ENCODE measurements at places on chromosomes 2 and 18. TPM values are rescaled to one million over a fixed set of nuclear protein-coding genes. Genes with fewer than 3 reads are reported as not detected.

Gene GPR155
- total RNA-seq, result 17.3 TPM

Gene GTF2A1L
- not detected for total RNA-seq

Gene COL4A4
- total RNA-seq, result not detected

Gene SGPP2
- 0.08 TPM for total RNA-seq

Gene CD28
- 25.6 TPM for total RNA-seq

Gene DSC2
- total RNA-seq, result not detected

Gene OSR1
- not detected for total RNA-seq

DNA sequence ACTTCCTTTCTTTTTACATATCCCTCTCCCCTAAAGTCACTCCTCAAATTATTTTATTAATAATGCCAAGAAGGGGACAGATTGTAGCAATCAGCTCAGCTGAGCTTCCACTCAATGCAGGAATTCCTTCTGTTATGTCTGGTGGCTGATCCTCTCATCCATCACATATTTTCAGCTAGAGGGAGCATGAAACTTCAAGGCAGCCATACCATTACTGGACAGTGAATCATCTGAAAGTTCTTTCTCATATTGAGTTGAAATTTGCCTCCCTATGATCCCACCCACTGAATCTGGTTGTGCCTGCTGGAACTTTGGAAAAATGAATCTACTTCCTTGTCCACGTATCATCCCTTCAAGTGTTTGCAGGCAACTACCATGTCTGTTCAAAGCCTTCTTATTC is 11.2 kb downstream of the ZNF385B start:
- no peak overlapping the region for H3K27ac ChIP-seq
- H3K4me3 ChIP-seq, result no peak overlapping the region
- no peak for DNase-seq
- no peaks in the 10 kb centered on the region for H3K4me1 ChIP-seq
- peaks cover 5% of the 10 kb centered on the region for H3K27me3 ChIP-seq
- H3K36me3 ChIP-seq, result no peaks in the 10 kb centered on the region

- H3K4me3 ChIP-seq, result no peak overlapping the region
- no peak for DNase-seq
- no peak overlapping the region for H3K27ac ChIP-seq
- peaks cover 4% of the 10 kb centered on the region for H3K4me1 ChIP-seq
- peaks cover 29% of the 10 kb centered on the region for H3K27me3 ChIP-seq
Observed at GRCh38 chr2:106353676-106354075, 114.5 kb downstream of the RGPD3 start.

- peaks cover 61% of the 10 kb centered on the region for H3K4me1 ChIP-seq
- H3K27me3 ChIP-seq, result no peaks in the 10 kb centered on the region
- no peak for DNase-seq
- peak overlapping the region; percentile 70 for H3K27ac ChIP-seq
- peaks cover 31% of the 10 kb centered on the region for H3K36me3 ChIP-seq
Observed at GRCh38 chr2:95057535-95058370, 32.2 kb downstream of the MAL start.

DNA sequence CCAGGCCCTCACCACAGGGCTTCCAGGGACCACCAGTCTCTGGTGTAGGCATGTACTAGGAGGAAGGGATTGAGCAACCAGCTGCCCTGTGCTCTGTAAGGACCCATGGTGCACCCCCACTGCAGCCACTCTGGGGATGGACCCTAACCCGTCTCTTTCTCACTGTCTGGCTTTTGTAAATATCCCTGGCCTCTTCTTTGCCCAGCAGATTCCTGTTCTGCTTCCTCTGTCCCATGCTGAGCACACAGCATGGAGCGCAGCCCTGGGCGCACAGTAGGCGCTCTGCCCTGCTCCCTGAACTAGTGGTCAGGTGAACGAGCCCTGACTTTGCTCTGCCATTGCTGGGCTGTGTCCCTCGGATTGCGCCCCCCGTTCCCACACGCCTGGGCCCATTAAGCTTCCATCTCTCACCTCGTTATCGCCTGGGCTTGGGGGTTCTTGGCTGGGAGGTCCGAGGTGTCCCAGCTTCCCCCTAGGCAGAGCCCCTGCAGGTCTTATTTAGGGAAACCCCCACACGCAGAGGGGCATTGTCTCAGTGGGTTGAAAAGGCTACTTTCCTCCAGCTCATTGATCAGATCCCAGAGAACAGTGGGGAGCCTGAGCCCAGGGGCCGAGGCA is 162.1 kb downstream of the MYCN start:
- H3K36me3 ChIP-seq, result no peaks in the 10 kb centered on the region
- no peak overlapping the region for H3K27ac ChIP-seq
- no peaks in the 10 kb centered on the region for H3K27me3 ChIP-seq

DNA sequence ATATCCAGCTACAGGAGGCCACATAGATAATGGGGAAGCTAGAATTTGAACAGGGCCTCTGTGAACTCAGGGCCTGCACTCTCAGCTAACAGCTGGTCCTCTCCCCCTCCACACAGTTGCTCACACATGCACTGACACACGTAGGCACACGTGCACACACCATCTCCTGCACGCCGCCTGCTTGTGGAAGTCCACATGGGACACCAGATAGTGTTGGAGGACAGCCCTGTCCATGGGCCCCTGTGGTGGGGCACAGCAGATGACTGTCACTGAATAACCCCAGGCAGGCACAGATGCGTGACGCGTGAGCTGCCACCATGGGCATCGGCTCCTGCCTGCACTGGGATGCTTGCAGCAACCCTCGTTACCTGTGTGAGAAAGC is 52.9 kb downstream of the ADI1 start:
- DNase-seq, result no peak
- H3K27me3 ChIP-seq, result no peaks in the 10 kb centered on the region
- peaks cover 6% of the 10 kb centered on the region for H3K4me1 ChIP-seq
- H3K36me3 ChIP-seq, result peaks cover 18% of the 10 kb centered on the region
- H3K4me3 ChIP-seq, result no peak overlapping the region

GRCh38 chr18:62211325-62211828 is 24.3 kb downstream of the RELCH start:
- H3K4me3 ChIP-seq, result no peak overlapping the region
- H3K27me3 ChIP-seq, result no peaks in the 10 kb centered on the region
- H3K4me1 ChIP-seq, result peaks cover 2% of the 10 kb centered on the region
- peaks cover 39% of the 10 kb centered on the region for H3K36me3 ChIP-seq
- DNase-seq, result no peak
- no peak overlapping the region for H3K27ac ChIP-seq

- H3K27ac ChIP-seq, result peak overlapping the region; percentile 6
- peaks cover 60% of the 10 kb centered on the region for H3K36me3 ChIP-seq
- H3K4me3 ChIP-seq, result no peak overlapping the region
- DNase-seq, result no peak
- no peaks in the 10 kb centered on the region for H3K27me3 ChIP-seq
Observed at GRCh38 chr2:48365476-48365875, 164.5 kb upstream of the STON1 start.

GRCh38 chr18:52387175-52387574 is 47.2 kb downstream of the DCC start:
- no peak overlapping the region for H3K4me3 ChIP-seq
- H3K27me3 ChIP-seq, result no peaks in the 10 kb centered on the region
- no peaks in the 10 kb centered on the region for H3K4me1 ChIP-seq
- no peaks in the 10 kb centered on the region for H3K36me3 ChIP-seq
- no peak overlapping the region for H3K27ac ChIP-seq

DNA sequence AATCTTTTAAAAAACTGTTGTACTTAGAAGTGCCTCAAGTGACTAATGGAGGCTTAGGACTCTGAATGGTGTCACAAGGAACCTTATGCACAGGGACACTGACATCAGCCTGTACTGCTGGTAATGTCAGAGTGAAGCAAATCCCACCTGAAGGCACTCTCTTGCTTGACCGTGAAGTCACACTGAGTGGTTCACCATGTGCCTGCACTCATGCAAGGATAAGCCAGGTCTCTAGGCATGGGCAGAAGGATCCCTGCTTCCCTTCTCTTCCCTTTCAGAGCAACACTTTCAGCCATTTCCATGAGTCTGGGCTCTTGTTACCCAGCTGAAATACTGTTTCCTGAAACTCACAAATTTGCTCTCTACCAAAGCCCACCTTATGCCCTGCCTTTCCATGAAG is 123.0 kb downstream of the NEDD4L start:
- H3K36me3 ChIP-seq, result no peaks in the 10 kb centered on the region
- H3K27me3 ChIP-seq, result peaks cover 7% of the 10 kb centered on the region
- no peak overlapping the region for H3K4me3 ChIP-seq
- no peak for DNase-seq
- H3K27ac ChIP-seq, result no peak overlapping the region
- no peaks in the 10 kb centered on the region for H3K4me1 ChIP-seq

- no peak overlapping the region for H3K4me3 ChIP-seq
- peaks cover 26% of the 10 kb centered on the region for H3K4me1 ChIP-seq
- no peak for DNase-seq
- no peak overlapping the region for H3K27ac ChIP-seq
- no peaks in the 10 kb centered on the region for H3K36me3 ChIP-seq
Observed at GRCh38 chr2:37560241-37560848, 111.1 kb downstream of the CDC42EP3 start.

DNA sequence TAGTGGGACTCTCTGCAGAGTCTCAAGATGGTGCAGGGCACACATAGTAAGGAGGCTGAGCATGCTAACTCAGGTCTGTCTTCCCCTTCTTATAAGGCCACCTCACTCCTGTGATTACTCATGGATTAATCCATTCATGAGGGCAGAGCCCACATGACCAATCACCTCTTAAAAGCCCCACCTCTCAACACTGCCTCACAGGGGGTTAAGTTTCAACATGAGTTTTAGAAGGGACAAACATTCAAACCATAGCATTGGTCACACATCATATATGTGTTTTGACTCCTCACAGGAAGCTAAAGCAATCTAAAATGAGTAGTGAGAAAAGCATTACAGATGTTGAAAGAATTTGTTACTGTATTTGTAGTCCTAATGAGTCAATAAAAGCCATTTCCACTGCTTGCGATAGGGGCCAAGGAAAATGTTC is 57.5 kb downstream of the DTNA start:
- no peak overlapping the region for H3K4me3 ChIP-seq
- H3K27me3 ChIP-seq, result peaks cover 2% of the 10 kb centered on the region
- H3K27ac ChIP-seq, result no peak overlapping the region
- no peaks in the 10 kb centered on the region for H3K4me1 ChIP-seq

DNA sequence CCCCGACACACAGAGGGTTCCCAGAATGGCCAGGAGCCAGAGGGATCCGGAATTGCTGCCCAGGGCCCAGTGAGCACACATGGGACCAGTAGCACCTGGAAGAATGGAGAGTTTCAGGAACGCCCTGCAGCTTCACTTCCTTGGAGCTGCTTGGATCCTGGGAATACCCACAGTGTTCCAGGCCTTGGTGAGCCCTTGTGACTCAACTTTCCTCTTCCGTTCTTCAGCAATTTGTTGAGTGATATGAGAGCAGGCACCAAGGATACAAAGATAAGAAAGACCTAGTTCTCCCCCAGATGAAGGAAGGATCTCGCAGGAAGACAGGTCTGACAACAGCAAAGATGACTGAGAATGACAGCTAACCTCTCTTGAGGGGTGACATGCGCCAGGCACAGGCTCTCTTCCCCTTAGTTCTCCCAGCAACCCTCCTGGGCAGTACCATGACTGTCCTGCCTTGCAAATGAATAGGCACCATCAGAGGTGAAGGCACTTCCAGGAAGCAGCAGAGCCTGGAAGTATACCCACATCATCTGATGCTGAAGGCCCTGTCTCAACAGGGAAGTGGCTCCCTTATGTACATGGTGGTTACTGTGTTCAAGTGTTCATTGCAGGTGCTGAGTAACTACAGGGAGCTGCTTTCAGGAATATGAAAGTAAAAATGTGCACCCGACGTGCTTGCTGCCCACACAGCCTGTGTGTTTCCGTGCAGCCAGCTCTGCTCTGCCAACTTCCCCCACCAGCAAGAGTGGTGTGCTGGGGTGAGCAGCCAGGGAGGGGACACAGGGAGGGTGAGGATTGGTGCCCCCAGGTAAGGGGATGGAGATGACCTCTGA is 116.2 kb downstream of the STPG4 start:
- H3K4me3 ChIP-seq, result peak overlapping the region; percentile 12
- H3K4me1 ChIP-seq, result peaks cover 28% of the 10 kb centered on the region
- peak overlapping the region; percentile 90 for H3K27ac ChIP-seq

All from activated CD8-positive, alpha-beta T cell treated with anti-CD3 and anti-CD28 coated beads, Interleukin-2, amount 10 ng/mL, durations not matched to agents 7 days and 5 days (primary cell).